ENCODE measurements at places on chromosomes 16 and 17.

DNA sequence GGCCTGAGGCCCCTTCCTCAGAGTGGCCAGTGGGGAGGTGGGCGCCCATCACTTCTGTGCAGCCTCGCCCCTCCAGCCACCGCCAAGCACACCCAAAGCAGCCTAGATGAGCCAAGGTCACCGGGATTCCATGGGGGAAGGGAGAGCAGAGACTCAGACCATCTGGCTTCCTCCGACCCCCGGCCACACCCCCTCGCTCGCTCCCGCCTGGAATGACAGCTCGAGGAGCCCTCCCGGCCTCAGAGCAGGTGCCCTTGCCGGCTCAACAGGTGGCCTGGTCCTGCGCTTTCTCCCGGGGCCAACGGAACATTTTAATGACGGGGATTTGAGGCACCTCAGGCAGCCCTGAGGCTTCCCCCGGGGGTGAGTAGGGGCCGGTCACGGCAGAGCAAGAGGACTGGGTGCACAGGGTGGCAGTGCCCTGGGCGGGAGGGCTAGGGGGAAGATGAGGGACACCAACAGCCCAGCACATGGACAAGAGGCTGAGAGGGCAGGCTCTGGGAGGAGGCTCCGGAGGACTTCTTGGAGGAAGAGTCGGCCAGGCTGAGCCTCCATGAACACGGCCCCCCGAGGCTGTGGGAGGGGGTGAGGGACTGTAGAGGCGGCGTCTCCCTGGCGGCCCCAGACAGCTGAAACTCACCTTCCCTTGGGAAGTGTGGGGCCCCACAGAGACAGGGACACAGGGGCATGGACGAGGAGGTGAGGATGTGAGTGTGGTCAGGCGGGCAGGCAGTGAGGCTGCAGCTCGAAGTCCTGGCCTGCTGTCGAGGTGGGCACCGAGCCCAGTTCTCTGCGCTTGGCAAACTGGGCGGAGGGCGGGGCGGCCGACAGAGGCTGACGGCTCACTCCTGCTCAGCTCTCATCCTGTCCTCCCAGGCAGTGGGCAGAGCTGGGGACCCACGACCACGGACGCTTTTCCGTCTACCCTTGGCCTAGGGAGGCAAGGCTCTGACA, 12.5 kb upstream of the C1QTNF8 start:
- DNase-seq, result no peak

DNA sequence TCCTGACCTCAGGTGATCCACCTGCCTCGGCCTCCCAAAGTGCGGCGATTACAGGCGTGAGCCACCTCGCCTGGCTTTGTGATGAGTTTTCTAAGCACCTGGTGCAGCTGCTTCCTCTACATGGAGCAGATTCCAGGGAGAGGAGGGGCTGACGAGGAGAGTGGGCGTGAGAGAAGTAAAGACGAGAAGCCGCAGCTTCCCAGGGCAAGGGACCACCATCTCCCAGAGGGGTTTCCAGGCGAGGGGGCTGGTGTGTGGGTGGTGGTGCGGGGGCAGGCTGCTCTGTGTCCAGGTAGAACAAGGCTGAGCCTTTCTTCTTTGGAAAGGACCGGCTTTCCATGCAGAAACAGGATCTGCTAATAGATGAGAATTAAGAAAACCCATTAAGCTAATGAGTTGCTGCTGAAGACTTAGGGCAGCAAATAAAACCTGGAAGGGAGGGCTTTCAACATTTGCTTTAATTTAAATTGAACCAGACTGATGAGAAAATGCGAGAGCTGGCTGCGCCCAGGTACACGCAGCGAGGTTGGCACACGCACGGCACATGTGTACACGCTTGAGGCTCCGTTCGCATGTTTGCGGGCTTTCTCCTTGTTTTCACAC, 236.7 kb downstream of the RBFOX3 start:
- DNase-seq, result no peak

- no peak for DNase-seq
Measured at GRCh38 chr16:977081-977701, 4.4 kb upstream of the SOX8 start.

DNA sequence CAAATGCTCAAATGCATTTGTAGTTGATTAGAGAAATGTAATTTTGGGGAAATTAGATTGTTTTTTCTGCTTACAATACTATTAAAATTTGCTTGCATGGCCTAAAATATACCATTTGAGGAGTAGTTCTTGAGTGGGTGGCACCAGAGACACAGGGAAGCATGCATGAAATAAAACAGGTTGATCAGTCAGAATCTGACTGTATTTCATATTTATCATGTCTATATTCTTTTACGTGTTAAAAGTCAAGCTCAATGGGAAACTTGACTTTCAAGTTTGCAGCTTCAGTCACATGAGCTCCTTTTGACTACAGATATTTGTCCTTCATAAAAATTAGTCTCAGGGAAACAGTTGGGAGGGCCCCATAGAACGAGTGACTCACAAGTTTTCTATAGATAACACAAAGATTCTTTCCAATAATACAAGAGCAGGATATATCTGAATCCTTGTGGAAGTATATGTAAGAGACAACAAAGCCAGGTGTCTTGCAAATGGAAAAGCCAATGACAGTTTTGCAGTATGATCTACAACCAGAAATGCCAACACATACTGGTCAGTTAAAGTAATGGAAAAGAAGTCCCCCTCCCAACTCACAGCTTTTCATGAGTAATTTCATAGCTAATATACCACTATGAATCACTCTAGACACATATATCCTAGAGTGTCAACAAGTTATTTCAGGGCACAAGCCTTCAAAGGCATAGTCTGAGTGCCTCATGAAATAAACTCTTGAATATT, 42.2 kb upstream of the CORO6 start:
- no peak for DNase-seq

- no peak for DNase-seq
Measured at GRCh38 chr17:1709971-1710806, at the start of gene TLCD2. Gene TLCD2, minus strand, starts transcription at chr17:1710377. Its CDS starts 135 bp downstream, at chr17:1710242.

DNA sequence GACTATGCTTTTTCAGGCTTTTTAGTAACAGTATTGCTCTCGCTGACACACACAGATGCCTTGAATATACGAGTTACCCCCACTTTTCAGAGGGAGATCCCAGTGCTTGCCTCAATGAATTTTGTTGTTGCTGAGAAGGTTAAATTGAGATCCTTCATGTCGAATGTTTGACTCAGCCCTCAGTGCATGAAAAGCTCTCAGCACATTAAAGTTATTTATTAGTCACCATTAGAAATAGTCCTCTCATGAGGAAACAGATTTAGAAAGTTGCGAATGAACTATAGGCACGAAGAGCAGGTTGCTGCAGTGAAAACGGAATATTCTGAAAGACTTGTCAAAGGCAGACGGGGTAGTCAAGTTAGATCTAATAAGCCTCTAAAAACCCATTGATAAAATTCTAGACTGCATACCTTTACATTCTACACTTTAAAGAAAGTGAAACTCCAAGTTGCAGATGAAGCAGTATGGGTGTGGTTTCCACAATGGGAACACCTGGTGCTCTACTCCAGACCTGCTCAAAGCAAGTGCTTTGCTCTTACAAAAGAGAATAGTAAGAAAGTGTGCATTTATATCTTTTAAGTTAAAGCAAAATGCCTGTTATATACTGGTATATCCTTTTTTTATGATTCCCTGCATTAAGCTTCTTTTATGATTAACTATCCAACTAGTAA, 238.1 kb downstream of the MAF start:
- no peak for DNase-seq

DNA sequence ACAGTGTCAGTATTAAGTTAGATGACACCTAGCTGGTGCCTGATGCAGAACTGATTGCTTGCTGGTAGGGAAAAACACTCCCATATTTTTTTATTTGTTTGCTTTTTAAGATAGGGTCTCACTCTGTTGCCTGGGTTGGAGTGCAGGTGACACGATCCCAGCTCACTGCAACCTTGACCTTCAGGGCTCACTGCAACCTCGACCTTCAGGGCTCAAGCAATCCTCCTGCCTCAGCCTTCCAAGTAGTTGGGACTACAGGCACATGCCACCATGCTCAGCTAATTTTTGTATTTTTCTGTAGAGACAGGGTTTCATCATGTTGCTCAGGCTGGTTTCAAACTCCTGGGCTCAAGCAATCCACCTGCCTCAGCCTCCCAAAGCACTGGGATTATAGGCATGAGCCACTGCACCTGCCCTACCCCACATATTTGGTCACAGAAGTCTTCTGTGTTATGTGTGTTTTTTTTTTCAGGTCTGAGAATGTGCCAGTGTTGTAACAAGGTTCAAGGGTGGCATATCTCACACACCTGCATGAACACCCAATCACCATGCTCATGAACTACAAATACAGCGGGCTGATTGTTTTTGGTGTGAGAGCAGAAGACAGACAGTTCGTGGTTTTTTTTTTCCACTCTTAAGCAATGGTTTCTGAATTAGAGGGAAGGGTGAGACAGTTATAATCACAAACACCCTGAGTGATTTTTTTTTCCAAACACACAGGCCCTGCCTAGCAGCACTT, 22.8 kb downstream of the SPAG9 start:
- no peak for DNase-seq

GRCh38 chr17:59254742-59255141, 34.4 kb downstream of the GDPD1 start:
- no peak for DNase-seq

GRCh38 chr17:34307110-34307509, 12.1 kb upstream of the CCL8 start:
- no peak for DNase-seq

- DNase-seq, result no peak
Measured at GRCh38 chr16:47506800-47507199, 45.7 kb downstream of the PHKB start.

- no peak for DNase-seq
Measured at GRCh38 chr16:57036945-57037344, 47.6 kb downstream of the NLRC5 start.

GRCh38 chr16:49528060-49528865, 154.7 kb downstream of the C16orf78 start:
- DNase-seq, result no peak

GRCh38 chr17:18122990-18123753, 14.6 kb downstream of the MYO15A start:
- DNase-seq, result no peak

- DNase-seq, result no peak
Measured at GRCh38 chr17:16435925-16436886, 20.8 kb downstream of the TRPV2 start.

- DNase-seq, result no peak
Measured at GRCh38 chr16:47413041-47413440, 47.8 kb downstream of the ITFG1 start.

DNA sequence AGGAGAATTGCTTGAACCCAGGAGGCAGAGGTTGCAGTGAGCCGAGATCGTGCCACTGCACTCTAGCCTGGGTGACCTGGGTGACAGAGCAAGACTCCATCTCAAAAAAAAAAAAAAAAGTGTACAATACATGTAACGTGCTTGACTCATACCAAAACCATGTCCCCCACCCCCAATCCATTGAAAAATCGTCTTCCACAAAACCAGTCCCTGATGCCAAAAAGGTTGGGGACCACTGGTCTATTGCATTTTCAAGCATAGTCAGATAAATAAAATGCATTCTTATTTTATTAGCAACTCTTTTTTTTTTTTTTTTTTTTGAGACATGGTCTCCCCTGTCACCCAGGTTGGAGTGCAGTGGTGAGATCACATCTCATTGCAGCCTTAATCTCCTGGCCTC, 52.1 kb downstream of the COPRS start:
- DNase-seq, result no peak

GRCh38 chr16:50401355-50401754, 32.6 kb upstream of the BRD7 start:
- no peak for DNase-seq

- no peak for DNase-seq
Measured at GRCh38 chr17:73974536-73974935, 228.9 kb upstream of the RPL38 start.

- no peak for DNase-seq
Measured at GRCh38 chr17:12867726-12868125, 78.4 kb downstream of the ARHGAP44 start.

DNA sequence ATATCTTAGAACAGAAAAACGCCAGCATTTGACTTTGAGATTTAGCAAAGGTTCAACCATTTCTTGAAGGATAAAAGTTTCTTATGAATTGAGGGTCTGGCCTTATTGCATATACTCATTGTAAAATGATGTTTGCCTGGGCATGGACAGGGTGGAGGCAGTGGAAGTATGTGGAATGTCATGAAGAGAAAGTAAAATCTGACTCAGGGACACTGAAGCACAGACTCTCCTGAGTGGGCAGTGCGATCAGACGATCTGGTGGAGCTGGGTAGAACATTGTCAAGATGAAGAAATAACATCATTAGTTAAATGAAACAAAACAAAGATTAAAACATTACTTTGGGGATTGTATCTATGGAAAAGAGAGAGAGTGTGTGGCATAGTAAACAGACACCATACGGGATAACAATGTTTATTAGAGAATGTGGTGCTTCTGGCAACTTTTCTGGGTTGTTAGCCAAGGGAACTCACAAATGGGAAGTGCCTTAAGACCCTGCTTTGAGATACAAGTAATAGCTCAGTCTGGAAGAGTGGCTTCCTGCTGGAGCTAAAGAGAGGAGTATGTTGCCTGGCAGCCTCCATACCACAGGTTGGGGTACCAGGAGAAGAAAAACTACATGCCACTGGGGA, 4.4 kb downstream of the MAP3K3 start:
- DNase-seq, result no peak

GRCh38 chr17:42010898-42011516, 6.2 kb downstream of the DNAJC7 start:
- DNase-seq, result no peak

DNA sequence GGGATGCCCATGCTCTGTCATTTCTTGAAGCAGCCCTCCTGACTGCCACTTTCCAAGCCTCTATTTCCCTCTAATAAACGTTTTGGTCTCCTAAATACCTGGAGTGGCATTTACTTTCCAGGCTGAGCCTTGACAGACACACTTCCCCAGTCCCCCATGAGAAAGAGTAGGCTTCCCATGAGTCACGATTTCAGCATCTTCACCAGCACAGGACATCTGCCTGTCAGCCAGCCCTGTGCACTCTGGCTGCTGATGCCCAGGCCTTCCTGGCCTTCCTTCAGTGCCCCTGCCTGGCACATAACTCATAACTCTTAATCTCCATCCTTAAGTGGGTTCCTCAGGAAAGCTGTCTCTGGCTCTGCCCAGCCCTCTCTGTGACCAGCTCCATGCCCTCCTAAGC, 30.8 kb upstream of the GAS7 start:
- DNase-seq, result no peak

- no peak for DNase-seq
Measured at GRCh38 chr17:62911114-62911513, 54.9 kb upstream of the TANC2 start.

- DNase-seq, result no peak
Measured at GRCh38 chr16:67525176-67525860, 3.3 kb upstream of the RIPOR1 start.
